ENCODE measurements at places on chromosomes 3 and 15.

- DNase-seq = no peak
Measured at GRCh38 chr3:46811615-46812236, 51.5 kb downstream of the MYL3 start.

GRCh38 chr3:139934613-139935015 is 371 bp upstream of the CLSTN2 start:
- no peak for DNase-seq

- DNase-seq = no peak
Measured at GRCh38 chr3:4083225-4084015, 219.7 kb upstream of the SETMAR start.

DNA sequence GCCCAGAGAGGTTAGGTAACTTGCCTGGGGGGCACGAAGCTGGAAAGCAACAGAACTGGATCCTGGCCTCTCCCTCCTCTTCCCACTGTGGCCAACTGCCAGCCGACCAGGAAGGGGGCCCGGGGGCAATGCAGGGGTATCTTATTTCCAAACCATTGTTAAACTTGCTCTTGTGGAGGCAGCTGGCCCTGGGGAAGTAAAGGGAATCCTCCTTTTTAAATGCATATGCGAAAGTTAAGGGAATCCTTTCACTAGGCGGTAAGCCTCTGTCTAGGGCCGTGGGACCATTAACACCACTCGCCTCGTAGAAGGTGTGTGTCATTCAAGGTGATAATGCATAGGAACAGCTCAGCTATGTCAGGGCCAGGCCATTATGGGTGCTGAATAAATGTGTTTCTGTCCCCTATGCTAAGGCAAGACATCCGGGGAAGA is 68.6 kb downstream of the ST6GAL1 start:
- DNase-seq = no peak

GRCh38 chr3:54905261-54905888 is 22.5 kb downstream of the LRTM1 start:
- no peak for DNase-seq

GRCh38 chr15:101458158-101458900 is 31.2 kb downstream of the PCSK6 start:
- DNase-seq = no peak

GRCh38 chr3:59456852-59457485 is 407.1 kb upstream of the CFAP20DC start:
- no peak for DNase-seq

DNA sequence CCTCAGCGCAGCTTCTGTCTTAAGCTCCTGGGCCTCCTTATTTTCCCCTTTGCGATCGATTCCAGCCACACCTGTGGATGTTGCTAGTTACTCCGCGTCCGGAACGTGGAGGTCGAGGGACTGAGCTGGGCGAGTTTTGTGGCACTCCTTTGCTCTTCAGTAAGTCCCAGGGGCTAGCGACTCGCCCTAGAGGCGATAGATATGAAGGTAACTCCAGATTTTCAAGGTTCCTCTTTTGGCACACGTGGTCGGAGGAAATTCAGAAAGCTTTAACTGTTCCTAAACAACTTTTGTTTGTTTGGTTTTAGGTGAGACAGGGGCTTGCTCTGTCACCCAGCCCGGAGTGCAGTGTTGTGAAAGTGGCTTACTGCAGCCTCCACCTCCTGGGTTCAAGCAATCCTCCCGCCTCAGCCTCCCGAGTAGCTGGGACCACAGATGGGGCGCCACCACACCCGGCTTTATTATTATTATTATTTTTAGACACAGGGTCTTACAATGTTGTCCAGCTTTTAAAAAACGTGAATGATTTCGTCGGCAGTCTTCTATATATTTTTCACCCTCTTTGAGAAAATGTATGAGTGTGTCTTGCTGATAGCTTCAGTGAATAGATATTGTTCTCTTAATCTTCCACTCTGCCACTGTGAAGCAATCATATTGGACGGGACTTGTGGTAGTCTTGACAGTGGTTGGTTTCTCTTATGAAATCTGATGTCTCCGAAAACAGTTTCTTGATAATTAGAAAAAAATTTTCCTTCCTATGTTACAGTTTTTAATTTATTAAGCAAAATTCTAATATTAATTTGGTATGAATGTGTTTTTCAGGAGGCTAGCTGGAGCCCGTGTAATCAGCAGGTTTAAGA is 785 bp downstream of the MFSD1 start:
- no peak for DNase-seq

GRCh38 chr15:91345736-91346135 is 245.7 kb downstream of the SV2B start:
- no peak for DNase-seq

DNA sequence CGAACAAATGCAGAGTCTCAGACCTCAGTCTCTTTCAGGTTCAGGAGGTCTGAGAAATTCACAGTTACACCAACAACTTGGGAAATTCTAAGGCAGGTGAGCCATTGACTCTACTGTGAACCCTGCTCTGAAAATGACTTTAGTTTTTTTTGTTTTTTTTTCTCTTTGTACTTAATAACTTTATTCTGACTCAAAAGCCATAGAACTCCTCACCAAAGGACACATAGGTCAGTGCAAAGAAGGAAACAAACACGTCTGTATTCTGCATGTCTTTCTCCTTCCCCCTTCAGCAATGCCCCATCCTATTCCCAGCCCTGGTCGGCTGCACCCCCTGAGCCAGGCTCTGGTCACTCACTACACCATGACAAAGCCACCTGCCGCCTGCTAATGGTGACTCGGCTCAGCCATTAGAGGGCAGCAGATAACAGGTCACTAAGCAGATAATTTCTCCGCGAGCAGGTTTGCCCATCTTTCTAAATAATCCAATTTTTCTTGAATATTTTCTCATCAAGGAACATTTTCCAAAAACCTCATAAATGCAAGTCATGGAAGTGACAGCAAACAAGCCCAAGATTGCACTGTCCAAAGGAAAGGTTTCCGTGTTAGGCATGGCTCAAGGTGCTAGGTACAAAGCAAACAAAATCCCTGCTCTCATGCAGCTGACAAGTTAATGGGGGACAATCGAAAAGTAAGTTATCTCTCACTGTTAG is 37.7 kb downstream of the TM4SF4 start:
- no peak for DNase-seq

DNA sequence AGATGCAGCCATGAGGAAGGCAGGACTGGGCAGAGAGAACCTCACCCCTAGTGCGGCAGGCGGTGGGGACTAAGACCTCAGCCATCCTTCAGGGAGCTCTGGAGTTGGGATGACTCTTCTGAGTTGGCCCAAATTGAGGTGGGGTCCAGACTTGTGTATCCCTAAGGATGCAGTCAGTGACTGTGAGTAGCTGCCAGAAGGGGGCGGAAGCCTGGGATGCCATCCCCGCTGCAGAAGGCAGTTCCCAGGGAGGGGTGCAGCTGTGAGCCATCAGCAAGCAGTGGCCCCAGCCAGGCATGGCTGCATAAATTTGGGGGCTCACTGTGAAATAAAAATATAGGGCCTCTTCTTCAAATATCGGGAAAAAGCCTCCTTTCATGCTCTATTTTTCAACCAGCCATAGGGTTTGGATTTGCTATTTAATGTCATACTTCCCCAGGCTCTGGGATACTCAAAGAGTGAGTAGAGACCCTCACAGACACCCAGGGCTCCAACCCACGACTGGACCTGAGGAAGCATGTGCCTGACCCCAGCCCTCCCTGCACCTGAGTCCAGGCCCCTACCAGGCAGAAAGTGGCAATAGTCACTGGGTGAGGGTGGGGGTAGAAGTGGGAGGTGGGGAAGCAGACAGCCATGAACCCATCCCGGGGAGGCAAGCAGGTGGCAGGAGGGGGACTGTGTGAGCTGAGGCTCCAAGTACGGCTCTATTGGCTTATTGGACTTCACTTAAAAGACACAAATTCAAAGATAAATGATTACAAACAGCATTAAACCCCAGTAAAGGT is 30.5 kb downstream of the GRK7 start:
- DNase-seq = no peak

DNA sequence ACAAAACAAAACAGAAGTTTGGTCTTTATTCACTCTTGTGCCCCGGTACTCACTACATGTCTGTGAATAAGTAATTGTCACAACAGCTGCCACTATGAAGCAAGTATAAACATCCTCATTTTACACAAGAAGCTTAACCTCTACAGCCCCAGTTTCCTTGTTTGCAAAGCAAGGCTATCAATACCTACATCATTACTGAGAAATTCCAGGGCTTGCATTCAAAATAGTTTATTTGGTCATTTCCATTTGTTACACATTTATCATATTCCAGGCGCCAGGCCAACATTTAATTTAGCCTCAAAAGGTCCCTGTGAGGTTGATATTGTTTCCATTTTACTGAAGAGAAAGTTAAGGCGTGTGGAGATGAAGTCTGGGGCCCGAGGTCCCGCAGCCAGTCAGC is 161.4 kb upstream of the LRTM1 start:
- DNase-seq = no peak

- DNase-seq = no peak
Measured at GRCh38 chr15:47484997-47485396, 232.3 kb upstream of the SEMA6D start.

GRCh38 chr3:136250903-136251460 is 842 bp downstream of the PCCB start:
- no peak for DNase-seq

GRCh38 chr15:94761574-94761973 is 530.2 kb downstream of the MCTP2 start:
- no peak for DNase-seq

DNA sequence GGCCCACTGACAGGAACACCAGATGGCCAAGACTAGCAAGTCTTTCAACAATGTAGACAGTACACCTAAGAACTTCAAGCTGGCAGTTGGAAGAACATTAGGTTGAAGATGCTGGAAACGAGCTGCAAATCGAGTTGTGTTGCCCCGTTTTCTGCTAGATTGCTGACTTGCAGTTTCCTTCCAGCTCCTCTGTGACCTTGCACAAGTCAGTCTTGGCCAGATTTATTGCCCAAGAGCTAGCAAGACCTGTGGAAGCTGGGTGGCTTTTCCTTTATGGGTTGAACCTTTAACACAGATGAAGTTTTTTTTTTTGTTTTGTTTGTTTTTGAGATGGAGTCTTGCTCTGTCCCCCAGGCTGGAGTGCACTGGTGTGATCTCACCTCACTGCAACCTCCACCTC is 2.9 kb upstream of the RBM6 start:
- DNase-seq = no peak

GRCh38 chr3:149801195-149801594 is 8.8 kb upstream of the ANKUB1 start:
- DNase-seq = no peak

GRCh38 chr15:91061997-91062396 is 38.1 kb upstream of the SV2B start:
- DNase-seq = no peak

GRCh38 chr15:32885713-32886112 is 167.9 kb downstream of the GREM1 start:
- no peak for DNase-seq

GRCh38 chr3:37441689-37442088 is 267.3 kb upstream of the LRRFIP2 start:
- no peak for DNase-seq

DNA sequence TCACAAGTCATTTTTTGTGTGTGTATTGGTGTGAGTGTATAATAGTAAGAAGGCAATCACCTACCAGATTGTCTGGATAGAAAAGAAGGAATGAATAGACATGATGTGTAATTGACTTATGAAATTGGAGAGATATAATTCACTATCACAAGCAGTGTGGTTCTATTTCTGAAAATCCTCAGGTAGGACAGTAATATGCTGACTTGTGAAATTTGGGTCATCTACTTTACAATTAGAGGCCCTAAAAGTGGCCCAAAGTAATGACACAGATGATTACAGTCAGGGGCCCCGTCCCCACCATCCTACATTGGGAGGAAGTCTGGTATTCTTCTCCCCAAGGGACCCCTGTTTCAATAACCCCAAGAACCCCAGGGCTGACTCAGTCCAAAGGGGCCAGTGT is 73.6 kb upstream of the SELENOK start:
- DNase-seq = no peak

GRCh38 chr15:77966540-77967234 is 110.8 kb downstream of the TBC1D2B start:
- DNase-seq = no peak

GRCh38 chr3:42535981-42536784 is 33.7 kb downstream of the VIPR1 start:
- no peak for DNase-seq

DNA sequence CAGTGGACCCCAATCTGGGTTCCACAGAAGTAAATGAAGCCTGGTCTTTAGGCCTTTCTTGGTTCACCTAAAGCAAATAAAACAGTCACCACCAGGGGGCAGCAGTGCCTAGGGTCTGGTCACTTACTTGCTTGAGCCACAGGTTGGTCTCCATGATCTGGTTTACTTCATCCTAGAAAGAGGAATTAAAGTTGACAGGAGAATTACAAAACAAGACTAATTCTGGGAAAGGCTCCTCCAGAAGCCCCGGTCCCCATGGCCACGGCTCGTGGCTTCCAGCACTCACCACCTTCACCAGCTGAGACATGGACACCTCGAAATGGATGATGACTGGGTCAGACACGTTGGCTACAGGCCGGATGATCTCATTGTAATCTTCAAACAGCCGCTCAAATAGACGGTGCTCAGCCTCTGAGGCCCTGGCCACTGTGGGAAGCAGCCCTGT is 2.3 kb downstream of the CHRNA3 start:
- no peak for DNase-seq

- no peak for DNase-seq
Measured at GRCh38 chr15:51266656-51267050, 71.7 kb downstream of the CYP19A1 start.

DNA sequence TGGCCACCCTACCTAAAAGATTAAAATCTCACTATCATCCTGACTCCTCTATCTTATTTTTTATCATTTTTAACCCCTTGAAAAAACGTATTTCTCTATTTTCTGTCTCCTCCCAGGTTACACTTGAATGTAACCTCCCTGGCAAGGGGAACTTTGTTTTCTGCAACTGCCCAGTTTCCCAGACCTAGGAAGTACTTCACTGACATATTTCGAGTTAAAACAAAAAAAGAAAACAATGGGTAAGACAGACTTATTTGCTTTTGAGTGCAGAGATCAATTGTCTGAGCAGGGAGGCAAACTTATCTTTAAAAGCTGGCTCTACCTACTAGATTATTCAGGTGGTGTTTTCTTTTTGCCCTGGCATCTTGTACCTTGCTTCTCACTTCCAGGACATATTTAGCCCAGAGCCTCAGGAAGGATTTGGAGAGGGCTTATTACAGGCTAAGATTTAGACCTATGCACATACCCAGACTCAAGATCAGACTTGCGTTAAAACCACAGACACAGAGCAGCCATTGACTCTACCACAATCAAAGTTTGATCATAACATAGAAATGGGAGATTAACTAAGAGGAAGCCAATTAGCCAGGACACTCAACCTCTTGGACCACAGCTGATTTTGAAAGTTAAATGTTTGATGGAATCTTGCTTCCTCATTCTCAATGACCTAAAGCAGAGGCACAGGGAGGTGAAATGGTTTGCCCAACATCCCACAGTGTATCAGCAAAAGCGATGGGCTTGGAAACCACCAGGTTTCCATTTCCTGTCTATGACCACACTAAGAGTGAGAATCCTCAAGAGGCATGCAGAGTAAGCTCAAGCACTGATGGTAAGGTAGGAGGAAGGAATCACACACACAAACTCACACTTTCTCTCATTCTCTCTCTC is 169.5 kb upstream of the THBS1 start:
- no peak for DNase-seq
